ENCODE measurements at places on chromosomes 12 and 14. TPM values are rescaled to one million over a fixed set of nuclear protein-coding genes. Genes with fewer than 3 reads are reported as not detected.

The PHC1 gene
- polyA plus RNA-seq = 66.3 TPM

The OR4E2 gene
- not detected for polyA plus RNA-seq

The MOK gene
- 8.6 TPM for polyA plus RNA-seq

The ATXN2 gene
- 55.6 TPM for polyA plus RNA-seq

The CPM gene
- not detected for polyA plus RNA-seq

The CD63 gene
- 1,429 TPM for polyA plus RNA-seq

The KLRK1 gene
- not detected for polyA plus RNA-seq

The KRT74 gene
- polyA plus RNA-seq = not detected

The KRT79 gene
- not detected for polyA plus RNA-seq

The CCDC198 gene
- not detected for polyA plus RNA-seq

The BDKRB2 gene
- polyA plus RNA-seq = 0.22 TPM

The PYGL gene
- polyA plus RNA-seq = 12.1 TPM

The SPIC gene
- polyA plus RNA-seq = not detected
